ENCODE measurements at places on chromosomes 12 and 14. TPM values are rescaled to one million over a fixed set of nuclear protein-coding genes. Genes with fewer than 3 reads are reported as not detected.

GRCh38 chr12:25386831-25387731 lies 136.4 kb upstream of the KRAS start:
- H3K27ac ChIP-seq: peak overlapping the region; percentile 100
- peak; percentile 68 for DNase-seq
- H3K36me3 ChIP-seq: no peaks in the 10 kb centered on the region
- peak overlapping the region; percentile 71 for H3K4me3 ChIP-seq
- H3K4me1 ChIP-seq: no peaks in the 10 kb centered on the region

- no peak overlapping the region for H3K4me3 ChIP-seq
These were observed 8.5 kb downstream of the CTDSP2 start for GRCh38 chr12:57837864-57838562.

DNA sequence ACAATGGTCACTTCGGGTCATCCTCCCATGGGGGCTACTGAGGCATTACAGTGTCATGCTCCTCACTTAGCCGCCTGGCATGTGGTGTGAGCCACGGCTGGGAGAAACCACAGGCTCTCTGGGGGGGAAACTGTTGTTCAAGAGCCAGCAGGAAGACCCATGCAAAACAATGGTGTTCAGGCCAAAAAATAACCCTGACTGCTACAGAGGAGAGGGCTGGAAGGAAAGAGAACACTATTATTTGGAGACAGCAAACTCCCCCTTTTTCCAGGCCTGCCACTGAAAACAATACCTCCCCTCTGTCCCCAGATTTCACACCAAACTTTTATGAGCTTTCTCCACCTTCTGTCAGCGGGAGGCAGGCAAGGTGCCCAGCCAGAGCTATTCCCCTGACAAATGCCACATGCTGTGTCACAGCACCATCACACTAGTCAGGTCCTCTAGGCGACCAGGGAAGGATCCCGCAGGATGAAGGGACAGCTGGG lies 83.7 kb downstream of the CHGA start:
- no peak overlapping the region for H3K4me3 ChIP-seq
- H3K27ac ChIP-seq: peak overlapping the region; percentile 55
- no peaks in the 10 kb centered on the region for H3K36me3 ChIP-seq
- peaks cover 15% of the 10 kb centered on the region for H3K4me1 ChIP-seq

GRCh38 chr12:67698672-67699581 lies 50.4 kb downstream of the DYRK2 start:
- H3K36me3 ChIP-seq: no peaks in the 10 kb centered on the region
- no peaks in the 10 kb centered on the region for H3K27me3 ChIP-seq
- peak overlapping the region; percentile 16 for H3K4me3 ChIP-seq
- H3K4me1 ChIP-seq: no peaks in the 10 kb centered on the region

DNA sequence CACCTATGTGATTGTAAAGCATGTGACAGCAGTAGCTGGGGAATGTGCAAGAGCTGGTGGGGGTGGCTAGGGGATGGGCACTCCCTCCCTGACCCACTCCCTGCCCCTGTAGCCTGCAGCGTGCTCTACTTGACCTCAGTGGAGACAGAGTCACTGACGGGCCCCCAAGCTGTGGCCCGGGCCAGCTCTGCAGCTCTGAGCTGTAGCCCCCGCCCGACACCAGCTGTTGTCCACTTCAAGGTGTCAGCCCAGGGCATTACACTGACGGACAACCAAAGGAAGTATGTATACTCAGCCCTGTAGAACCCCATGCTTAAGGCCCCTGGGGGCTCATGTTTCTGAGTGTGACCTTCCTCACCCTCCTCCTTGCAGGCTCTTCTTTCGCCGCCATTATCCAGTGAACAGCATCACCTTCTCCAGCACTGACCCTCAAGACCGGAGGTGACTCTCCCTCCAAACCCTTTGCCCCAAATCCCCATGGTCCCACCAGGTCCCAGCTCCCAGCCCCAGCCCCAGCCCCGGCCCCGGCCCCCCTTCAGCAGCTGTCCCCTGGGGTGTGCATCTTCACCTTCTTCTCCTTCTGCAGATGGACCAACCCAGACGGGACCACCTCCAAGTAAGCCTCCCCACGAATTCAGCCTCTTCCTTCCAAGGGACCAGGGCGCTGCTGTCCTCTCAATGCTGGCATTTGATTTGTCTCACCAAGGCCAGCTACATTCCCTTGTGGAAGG lies 13.3 kb downstream of the TNS2 start:
- H3K4me3 ChIP-seq: no peak overlapping the region
- H3K36me3 ChIP-seq: peaks cover 58% of the 10 kb centered on the region
- DNase-seq: peak; percentile 45
- peaks cover 5% of the 10 kb centered on the region for H3K4me1 ChIP-seq

DNA sequence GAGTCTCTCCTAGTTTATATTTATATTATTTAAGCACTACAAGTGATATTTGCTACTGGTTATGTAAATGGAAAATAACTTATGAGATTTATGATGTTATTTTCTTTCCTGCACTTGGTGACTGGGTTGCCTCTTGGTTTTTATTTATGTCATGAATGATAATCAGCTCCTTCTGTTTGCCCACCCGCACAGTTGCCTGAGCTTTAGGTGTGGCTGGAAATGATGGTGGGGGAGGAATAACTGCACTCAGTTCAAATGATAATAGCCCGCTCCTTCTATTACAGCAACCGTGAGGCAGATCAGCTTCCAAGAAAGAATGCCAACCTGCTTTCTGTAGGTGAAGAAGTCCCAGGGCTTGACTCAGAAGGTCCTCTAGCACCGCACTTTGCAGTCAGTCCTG lies 190.2 kb upstream of the CAND1 start:
- no peaks in the 10 kb centered on the region for H3K4me1 ChIP-seq
- no peak overlapping the region for H3K4me3 ChIP-seq
- no peaks in the 10 kb centered on the region for H3K36me3 ChIP-seq

GRCh38 chr14:49461529-49462401 lies 124.4 kb downstream of the RPS29 start:
- H3K4me3 ChIP-seq: no peak overlapping the region
- DNase-seq: peak; percentile 75
- H3K27ac ChIP-seq: no peak overlapping the region
- H3K27me3 ChIP-seq: no peaks in the 10 kb centered on the region
- H3K36me3 ChIP-seq: no peaks in the 10 kb centered on the region
- H3K4me1 ChIP-seq: no peaks in the 10 kb centered on the region

DNA sequence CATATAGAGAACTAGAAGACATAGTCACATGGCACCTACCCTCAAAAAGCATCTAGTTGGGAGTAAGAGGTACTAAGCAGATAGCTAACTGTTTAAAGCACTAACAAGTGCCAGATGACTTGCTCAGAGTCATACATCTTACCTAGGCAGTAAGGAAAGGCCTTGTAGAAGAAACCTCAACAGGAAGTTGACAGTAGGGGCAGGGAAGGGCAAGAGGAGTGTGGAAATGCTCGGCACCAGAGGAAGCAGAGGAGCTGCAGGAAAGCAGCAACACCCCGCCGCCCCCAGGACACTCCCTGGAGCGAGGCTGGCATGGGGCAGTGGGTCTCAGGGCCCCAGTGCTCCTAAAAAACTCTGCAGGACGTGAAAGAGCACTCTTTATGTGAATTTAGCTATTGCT lies 92.9 kb downstream of the PPP2R5C start:
- H3K4me3 ChIP-seq: no peak overlapping the region
- H3K36me3 ChIP-seq: peaks cover 5% of the 10 kb centered on the region
- peaks cover 6% of the 10 kb centered on the region for H3K4me1 ChIP-seq
- no peaks in the 10 kb centered on the region for H3K27me3 ChIP-seq
- no peak overlapping the region for H3K27ac ChIP-seq

DNA sequence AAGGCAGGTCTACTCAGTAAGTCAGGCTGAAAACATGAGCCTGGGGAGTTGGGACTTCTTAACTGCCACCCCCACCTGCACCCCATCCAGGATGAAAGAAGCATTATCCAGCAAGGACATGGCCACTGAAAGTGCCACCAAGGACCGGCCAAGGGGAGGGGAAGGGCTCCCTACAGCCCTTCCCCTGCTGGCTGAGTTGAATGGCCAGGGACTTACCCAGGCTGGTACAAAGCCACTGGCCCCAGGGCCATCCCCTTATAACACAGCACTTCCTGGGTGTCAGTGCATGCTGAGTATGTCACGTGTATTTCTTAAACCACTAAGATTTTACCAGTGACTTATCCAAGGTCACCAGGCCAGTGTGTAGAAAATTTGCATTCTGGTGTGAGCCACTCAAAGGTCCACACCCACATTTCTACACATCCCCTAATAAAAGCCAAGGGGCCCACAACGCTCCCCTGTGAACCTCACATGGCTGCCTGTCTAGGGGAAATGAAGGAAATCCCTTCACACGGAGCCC lies 29.3 kb upstream of the ZFP36L1 start:
- H3K27me3 ChIP-seq: no peaks in the 10 kb centered on the region
- no peak overlapping the region for H3K4me3 ChIP-seq
- DNase-seq: no peak
- no peaks in the 10 kb centered on the region for H3K36me3 ChIP-seq
- H3K4me1 ChIP-seq: peaks cover 6% of the 10 kb centered on the region
- peak overlapping the region; percentile 64 for H3K27ac ChIP-seq

DNA sequence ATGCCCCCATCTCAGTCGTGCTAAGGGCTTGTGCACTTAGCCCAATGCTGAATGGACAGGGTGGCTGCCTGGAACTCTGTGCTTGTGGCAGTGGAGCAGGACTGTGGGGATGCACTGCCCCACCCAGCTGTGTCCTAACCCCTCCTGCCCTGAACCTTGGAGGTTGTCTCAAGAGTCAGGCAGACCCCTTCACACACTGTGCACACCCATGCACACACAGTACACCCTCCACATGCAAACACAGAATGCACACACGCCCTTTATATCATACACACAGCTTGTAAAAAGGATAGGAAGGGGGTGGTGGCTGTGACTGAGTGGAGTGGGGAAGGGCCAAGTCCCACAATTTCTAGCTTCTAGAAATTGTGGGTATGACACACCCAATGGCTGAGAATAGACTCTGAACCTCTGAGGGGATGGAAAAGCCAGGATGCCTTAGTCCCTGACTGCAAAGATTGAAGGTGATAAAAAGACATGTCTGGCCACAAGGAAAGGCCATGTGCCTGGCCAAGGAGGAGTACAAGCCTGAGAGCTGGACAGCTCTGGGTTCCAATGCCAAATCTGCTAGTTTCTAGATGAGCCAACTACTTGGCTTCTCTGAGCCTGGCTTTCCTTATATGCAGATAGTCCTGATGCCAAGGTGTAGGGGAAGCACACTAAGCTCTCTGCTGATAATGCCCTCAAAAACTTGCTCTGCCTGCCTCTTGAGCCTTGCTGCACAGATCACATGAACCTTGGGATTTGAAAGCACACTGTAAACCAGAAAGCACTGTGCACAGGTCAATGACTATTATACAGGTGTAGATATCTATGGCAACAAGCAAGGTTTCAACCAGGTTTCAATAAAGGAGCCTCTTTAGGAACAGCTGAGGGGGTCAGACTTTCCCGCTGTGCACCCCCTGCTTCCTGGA lies 8.4 kb downstream of the KRT8 start:
- no peak overlapping the region for H3K4me3 ChIP-seq
- no peaks in the 10 kb centered on the region for H3K27me3 ChIP-seq
- peaks cover 37% of the 10 kb centered on the region for H3K36me3 ChIP-seq
- peaks cover 7% of the 10 kb centered on the region for H3K4me1 ChIP-seq

GRCh38 chr14:53124786-53125185 lies 28.3 kb downstream of the DDHD1 start:
- no peak overlapping the region for H3K27ac ChIP-seq
- H3K4me3 ChIP-seq: no peak overlapping the region
- H3K36me3 ChIP-seq: no peaks in the 10 kb centered on the region
- DNase-seq: no peak
- no peaks in the 10 kb centered on the region for H3K4me1 ChIP-seq
- H3K27me3 ChIP-seq: no peaks in the 10 kb centered on the region

DNA sequence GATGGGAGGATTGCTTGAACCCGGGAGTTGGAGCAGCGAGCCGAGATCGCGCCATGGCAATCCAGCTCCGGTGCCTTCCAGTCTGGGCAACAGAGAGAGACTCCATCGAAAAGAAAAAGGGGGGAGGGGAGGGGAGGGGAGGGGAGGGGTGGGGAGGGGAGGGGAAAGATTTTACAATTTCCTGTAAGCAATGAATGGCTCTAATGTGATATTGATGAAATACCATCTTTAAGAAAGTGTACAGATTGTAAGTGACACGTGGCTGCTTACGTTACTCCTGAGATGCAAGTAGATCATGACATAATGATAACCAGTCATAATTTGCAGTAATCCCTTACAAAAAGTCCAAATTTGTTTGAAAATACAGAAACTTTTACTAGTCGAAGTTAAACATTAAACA lies 1.4 kb downstream of the SLC25A21 start:
- no peaks in the 10 kb centered on the region for H3K36me3 ChIP-seq
- H3K4me1 ChIP-seq: peaks cover 8% of the 10 kb centered on the region
- H3K4me3 ChIP-seq: no peak overlapping the region
- H3K27ac ChIP-seq: no peak overlapping the region
- H3K27me3 ChIP-seq: no peaks in the 10 kb centered on the region
- no peak for DNase-seq

DNA sequence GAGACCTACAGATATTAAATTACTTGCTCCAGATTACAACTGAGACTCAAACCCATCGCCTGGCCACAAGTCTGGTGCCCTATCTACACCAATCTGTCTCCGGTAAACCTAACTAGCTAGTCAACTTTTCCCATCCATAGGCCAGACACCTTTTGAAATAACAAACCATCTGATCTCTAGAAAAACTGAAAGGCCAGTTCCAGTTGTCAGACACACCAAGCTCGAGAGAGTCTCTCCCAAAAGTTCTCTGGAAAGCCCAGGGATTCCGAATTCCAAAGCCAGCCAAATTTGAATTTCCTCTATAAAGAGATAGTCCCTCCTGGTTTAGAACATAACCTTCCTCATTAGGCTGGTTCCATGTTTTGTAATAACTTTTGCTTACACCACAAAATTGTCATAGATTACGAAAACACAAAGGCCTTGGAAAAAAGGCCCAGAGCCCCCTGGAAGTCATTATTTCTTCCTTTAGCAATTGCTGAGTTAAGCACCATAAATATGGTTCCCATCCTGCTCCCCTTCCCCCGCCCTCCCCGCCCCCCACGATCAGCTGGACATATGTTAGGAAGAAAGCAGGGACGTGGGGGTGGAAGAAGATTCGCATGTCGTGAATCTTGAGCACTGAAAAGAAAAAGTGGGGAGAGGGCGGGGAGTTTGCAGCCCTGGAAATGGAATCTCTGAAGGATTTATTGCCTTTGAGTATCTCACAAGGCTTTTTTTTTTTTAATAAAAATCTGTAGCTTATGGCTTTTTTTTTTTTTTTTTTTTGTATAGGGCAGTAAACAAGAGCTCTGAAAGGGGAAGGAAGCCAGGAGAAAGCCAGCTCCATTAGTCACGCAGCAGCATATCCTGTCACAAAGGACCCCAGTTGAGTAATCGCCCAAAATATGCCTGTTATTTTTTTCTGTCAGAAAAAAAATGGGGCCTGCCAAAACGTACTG lies 110.4 kb downstream of the ZFP36L1 start:
- peak overlapping the region; percentile 70 for H3K27ac ChIP-seq
- no peak for DNase-seq
- H3K4me3 ChIP-seq: no peak overlapping the region
- H3K36me3 ChIP-seq: no peaks in the 10 kb centered on the region
- no peaks in the 10 kb centered on the region for H3K27me3 ChIP-seq

GRCh38 chr12:113619202-113619601 lies 147.5 kb upstream of the LHX5 start:
- no peak overlapping the region for H3K4me3 ChIP-seq
- H3K36me3 ChIP-seq: no peaks in the 10 kb centered on the region
- H3K4me1 ChIP-seq: no peaks in the 10 kb centered on the region
- H3K27ac ChIP-seq: no peak overlapping the region
- no peak for DNase-seq

PZP gene
- not detected for total RNA-seq

LHX5 gene
- not detected for total RNA-seq

ARHGAP9 gene
- 18.9 TPM for total RNA-seq

ADAMTS20 gene
- not detected for total RNA-seq

GLI1 gene
- total RNA-seq: 1.7 TPM

RNASE7 gene
- total RNA-seq: not detected

IGF1 gene
- 21.5 TPM for total RNA-seq

RIPK3 gene
- total RNA-seq: 45.2 TPM

SRP54 gene
- 53.5 TPM for total RNA-seq
